Right lung (tissue), 10 donors: ENCODE measurements at places on chromosomes 3 and 15. TPM values are rescaled to one million over a fixed set of nuclear protein-coding genes. Genes with fewer than 3 reads are reported as not detected.
A peak's percentile ranks its signal among the peaks of the same experiment; 100 is the strongest.

DNA sequence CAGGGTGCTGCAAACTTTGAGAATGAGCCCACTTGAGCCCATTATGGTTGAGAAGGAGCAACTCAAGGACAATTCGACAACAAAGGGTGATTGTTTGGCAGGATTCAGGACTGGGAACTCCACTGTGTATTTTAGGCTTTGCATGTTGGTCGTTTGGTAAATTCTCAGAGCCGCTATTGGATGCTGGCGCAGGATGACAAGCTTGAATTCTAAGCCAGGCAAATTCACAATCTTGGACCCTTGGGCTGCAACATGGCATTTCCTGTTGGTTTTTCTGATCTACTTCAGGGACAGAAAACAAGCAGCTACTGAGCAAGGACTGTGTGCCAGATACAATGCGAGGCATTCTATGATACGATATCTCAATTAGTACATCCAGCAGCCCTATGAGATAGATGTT, 82.8 kb downstream of the RYR3 start:
- no peak for DNase-seq

Gene EPHA3
- polyA plus RNA-seq: 4.5 TPM

GRCh38 chr15:63233667-63234423, 43.6 kb upstream of the APH1B start:
- DNase-seq: peak; percentile 68

Gene CEMIP
- polyA plus RNA-seq: 13.7 TPM

GRCh38 chr15:81379269-81379668, 5.3 kb upstream of the TMC3 start:
- no peak for DNase-seq

DNA sequence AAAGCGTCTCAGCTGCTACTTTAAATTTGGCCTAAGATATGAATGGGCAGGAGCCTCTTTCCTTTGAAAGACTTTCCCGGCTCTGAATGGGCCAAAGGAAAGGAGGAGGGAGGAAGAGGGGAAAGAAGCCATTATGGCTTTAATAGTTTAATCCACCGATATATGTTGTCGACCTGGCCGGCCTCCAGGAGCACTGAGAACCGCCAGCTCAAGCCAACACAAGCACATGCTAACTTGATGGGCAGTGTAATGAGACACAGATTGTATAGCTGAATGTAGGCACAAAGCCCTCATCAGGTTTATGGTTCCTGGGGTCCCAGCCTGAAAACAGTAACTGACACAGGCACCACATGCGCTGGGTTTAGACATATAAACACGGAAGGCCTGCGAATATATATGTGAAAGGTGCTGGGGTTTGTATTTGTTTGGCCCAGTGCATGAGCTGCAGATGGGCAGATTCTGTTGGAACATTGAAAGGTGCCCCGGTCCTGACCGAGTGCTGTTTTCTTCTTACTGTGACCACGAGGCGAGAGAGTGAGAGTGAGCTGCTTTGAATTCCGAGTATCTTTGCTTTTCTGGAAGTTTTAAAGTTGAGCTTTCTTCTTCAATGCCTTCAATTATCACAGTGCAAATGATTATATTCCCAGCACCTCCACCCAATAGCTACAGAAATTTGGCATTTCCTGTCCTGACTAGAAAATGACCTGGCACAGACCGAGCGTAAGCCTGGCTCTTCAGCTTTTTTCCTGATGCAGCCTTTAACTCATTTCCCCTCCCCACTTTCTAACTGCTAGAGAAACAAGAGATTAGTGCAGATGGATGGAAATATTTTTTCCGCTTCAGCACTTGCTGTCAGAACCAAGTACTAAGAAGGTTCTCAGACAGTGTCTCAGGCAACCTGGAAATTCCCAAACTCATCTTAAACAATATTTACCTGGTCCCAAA, 267.3 kb downstream of the RORA start:
- peak; percentile 40 for DNase-seq

Gene PARP15
- polyA plus RNA-seq: 1.0 TPM

Gene CYP1A2
- polyA plus RNA-seq: 0.34 TPM

GRCh38 chr15:87522997-87523396, 733.5 kb downstream of the NTRK3 start:
- no peak for DNase-seq

Gene RAMAC
- 34.5 TPM for polyA plus RNA-seq

Gene MAGEL2
- 6.0 TPM for polyA plus RNA-seq

- no peak for DNase-seq
These were observed 16.5 kb downstream of the VIPR1 start for GRCh38 chr3:42518800-42519567.

Gene BUB1B
- 25.5 TPM for polyA plus RNA-seq

GRCh38 chr3:163957072-163957471, 1121.2 kb downstream of the SI start:
- no peak for DNase-seq

Gene KLF15
- 7.2 TPM for polyA plus RNA-seq

Gene GPR27
- polyA plus RNA-seq: 2.3 TPM

GRCh38 chr3:98552232-98553020, 20.6 kb downstream of the GPR15 start:
- no peak for DNase-seq

- DNase-seq: no peak
These were observed 144.3 kb upstream of the MRPS22 start for GRCh38 chr3:139199421-139200010.

GRCh38 chr15:37900326-37901221, 33.9 kb upstream of the TMCO5A start:
- DNase-seq: no peak

Gene IGDCC3
- polyA plus RNA-seq: 10.8 TPM

DNA sequence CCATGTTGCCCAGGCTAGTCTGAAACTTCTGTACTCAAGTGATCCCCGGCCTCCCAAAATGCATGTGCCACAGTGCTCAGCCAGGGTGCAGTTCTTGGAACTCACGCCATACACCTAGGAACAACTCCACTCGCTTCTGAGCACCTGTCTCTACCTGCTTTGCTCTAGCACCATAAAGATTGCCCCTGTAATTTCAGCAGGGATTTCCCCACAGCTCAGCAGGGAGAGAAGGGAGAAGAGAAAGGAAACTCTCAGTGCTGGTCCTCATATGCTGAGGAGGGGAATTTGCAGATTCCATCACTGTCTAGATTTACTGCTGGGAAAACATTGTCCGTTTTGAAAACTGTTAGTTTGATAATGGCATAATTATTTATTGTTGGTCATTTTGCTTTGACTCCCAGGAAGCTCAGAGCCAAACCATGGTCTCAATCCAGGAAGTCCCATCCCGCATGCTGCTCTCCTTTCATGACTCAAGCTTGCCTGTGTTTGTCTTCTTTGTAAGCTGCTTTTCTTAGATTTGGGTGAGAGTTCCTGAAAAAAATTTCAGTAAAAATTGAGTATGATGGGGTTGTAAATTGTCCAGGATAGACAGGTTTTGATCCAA, 24.2 kb downstream of the TRIM71 start:
- DNase-seq: no peak

DNA sequence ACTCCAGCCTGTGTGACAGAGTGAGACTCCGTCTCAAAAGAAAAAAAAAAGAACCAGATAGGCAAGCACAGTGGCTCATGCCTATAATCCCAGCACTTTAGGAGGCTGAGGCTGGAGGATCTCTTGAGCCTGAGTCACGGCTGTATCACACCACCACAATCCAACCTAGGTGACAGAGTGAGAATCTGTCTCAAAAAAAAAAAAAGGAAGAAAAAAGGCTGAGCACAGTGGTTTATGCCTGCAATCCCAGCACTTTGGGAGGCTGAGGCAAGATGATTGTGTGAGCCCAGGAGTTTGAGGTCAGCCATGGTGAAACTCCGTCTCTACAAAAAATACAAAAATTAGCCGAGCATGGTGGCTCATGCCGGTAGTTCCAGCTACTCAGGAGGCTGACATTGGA, 5.6 kb upstream of the NICN1 start:
- DNase-seq: no peak

DNA sequence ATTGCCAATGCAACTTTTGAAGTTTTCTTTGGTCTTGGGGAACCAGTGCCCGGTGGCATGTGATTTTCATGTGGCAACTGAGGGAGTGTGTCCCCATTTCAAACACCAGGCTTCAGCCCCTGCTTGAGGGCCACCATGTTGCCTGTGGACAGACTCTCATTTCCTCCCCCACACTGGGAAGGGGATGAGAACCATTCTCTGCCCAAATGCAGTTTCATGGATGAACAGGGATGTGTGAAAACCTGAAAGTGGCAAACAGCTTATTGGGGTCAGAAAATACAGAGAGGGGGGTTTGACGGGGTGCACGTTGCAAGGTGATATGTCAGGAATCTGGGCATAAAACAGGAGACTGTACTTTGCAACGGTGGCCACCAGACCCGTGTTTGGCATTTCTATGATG, 6.3 kb downstream of the FAM107A start:
- no peak for DNase-seq

- no peak for DNase-seq
These were observed 32.2 kb downstream of the GOLGA6L10 start for GRCh38 chr15:82317091-82317489.

Gene AADAC
- 1.1 TPM for polyA plus RNA-seq

DNA sequence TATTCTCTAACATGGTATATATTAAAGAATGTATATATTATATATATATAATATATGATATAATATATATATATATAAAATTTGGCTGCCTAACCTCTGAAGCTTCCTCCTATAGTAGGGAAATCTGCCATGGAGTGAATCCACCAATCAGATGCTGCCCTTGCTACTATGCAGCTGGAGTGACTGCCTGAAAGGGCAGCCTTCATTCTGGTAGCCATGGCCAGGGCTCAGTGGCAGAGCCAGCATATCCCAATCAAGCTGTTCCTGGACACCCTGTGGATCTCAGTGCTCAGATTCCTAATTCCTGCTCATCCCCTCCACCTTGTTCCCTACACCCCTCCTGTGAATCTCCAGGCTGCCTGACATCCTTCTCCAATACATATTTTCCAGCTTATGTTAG, 2.2 kb upstream of the SH3GL3 start:
- DNase-seq: no peak

- DNase-seq: no peak
These were observed 131.7 kb downstream of the TNIK start for GRCh38 chr3:171328419-171329082.

- DNase-seq: no peak
These were observed 35.7 kb downstream of the ST3GAL6 start for GRCh38 chr3:98798820-98799219.

GRCh38 chr15:63553388-63553791, 43.8 kb upstream of the FBXL22 start:
- peak; percentile 74 for DNase-seq

DNA sequence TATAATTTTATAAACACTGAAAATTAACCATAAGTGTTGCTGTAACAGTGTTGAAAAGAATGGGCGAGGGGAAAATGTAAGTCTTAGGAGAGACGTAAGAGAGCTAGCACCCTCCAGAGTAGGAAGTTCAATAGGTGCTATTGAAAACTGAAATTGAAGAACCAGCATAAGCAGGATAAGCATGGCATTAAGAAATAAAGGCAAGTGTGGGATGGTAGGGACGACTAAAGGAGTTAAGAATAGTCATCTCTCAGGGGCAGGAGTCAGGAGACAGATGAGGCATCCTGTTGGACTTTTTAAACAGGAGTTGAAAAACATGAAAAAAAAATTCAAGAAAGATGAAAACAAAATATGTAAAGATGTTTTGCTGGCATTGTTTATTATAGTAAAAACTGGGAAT, 43.5 kb downstream of the ABHD2 start:
- no peak for DNase-seq

Gene PRSS50
- polyA plus RNA-seq: 1.2 TPM

Gene BSN
- 0.73 TPM for polyA plus RNA-seq

DNA sequence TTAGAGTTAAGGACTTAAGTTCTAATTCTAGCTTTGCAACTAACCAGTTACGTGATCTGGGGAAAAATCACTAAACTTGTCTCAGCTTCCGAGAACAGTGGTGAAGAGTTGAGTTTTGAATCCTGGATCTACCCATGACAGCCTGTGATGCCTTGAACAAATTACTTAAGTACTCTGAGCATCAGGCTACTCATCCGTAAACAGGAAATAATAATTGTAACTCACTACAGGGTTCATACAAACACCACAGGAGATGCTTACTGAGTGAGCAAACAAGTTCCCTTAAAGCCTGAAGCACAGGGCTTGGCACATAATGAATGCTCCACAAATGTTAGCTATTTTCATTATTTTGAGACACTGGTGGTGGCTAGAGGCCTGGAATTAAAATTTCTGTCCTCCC, 158.8 kb downstream of the ERC2 start:
- DNase-seq: no peak

Gene MED12L
- 0.46 TPM for polyA plus RNA-seq

- DNase-seq: no peak
These were observed 146.3 kb upstream of the CTDSPL start for GRCh38 chr3:37715358-37715757.

- DNase-seq: no peak
These were observed 15.3 kb upstream of the SMAD3 start for GRCh38 chr15:67050062-67050461.

DNA sequence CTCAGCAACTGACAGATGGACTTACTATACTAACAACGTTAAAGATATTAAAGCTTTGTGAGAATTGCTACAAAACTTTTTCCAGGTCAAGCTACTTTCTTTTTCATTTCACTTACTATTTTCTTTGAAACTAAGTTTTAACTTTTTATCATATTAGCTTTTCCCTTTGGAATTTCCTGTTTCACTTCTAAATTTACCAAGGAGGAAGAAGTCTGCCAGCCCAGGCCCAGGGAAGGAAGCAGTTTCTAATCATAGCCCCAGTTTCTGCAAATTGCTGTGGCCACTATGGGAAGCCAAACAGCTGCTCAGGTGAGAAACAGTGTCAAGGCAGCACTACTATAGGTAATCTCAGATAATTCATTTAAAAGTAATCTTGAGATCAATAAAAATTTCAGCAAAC, 18.4 kb downstream of the CYFIP1 start:
- no peak for DNase-seq

- DNase-seq: no peak
These were observed 236.7 kb downstream of the EPHA3 start for GRCh38 chr3:89344076-89344475.

GRCh38 chr15:81195339-81195864, 1.3 kb upstream of the IL16 start:
- DNase-seq: no peak

DNA sequence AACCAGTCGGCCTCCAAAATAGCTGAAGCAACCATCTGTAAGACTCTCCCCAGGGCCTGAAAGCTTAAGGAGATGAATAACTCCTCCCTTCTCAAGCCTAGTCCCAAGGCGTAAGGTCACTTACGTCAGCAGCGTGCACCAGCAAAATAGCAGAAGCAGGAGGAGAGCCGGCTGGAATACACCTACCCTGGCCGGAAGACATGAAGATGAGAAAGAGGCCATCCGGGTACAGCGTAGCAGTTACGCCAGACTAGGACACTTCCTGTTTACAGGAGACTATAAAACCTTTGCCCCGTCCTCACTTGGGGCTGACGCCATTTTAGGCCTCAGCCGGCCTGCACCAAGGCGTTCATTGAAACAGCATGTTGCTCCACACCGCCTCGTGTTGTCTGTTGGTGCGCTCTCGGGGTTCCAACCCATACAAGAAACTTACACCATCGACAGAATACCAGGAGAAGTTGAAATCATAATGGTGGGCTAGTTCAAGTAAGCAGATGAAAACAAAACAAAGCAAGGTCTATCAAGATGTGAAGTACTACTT, 2.5 kb downstream of the CFAP92 start:
- DNase-seq: no peak

GRCh38 chr3:17135696-17136095, 250.9 kb downstream of the PLCL2 start:
- DNase-seq: no peak
